ENCODE measurements at places on chromosomes 5 and 9.

- no peak for DNase-seq
These were observed 114.8 kb upstream of the DAPK1 start for GRCh38 chr9:87382900-87383299.

GRCh38 chr5:180166176-180166575, 42.8 kb downstream of the RASGEF1C start:
- no peak for DNase-seq

- no peak for DNase-seq
These were observed 193.6 kb downstream of the ZSWIM6 start for GRCh38 chr5:61525512-61526206.

GRCh38 chr5:147411359-147412319, 98.2 kb downstream of the DPYSL3 start:
- DNase-seq = no peak

DNA sequence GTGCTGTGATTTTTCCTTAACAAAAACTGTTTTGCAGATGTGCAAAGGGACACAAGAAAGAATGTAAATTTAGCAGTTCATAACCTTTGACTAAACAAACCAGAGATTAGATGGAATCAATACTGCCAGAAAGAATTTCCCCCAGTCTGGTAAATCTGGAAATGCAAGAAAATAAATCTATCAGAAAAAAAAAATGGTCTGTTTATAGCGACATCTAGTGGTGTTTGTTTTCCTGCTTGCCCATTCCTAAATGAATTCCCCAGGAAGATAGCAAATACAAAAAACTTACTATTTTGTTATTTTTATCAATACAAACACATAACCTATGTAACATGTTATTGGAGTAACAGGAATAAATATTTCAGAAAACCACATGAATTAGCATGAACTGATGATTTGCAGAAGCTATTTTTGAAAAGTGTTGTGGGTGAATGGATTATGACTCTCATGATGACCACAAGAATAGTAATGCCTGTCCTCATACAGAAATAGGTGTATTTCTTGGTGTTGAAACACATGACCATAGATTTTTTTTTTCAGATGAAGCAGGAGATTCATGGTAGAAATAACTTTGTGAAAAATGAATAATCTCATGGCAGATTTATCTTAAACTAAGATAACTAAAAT, 1703.8 kb downstream of the MAT2B start:
- DNase-seq = no peak

GRCh38 chr9:128862401-128862851, 19.3 kb downstream of the KYAT1 start:
- no peak for DNase-seq

GRCh38 chr5:175751369-175751768, 93.5 kb downstream of the HRH2 start:
- DNase-seq = no peak

GRCh38 chr9:119707228-119707845, 338.1 kb upstream of the BRINP1 start:
- no peak for DNase-seq

- DNase-seq = no peak
These were observed 187.7 kb downstream of the CDK5RAP2 start for GRCh38 chr9:120392245-120392644.

- DNase-seq = peak; percentile 87
These were observed at the start of gene JADE2 for GRCh38 chr5:134524826-134525682. JADE2 (plus strand) TSS chr5:134525670; CDS start chr5:134535858, 10,188 bp downstream.

- DNase-seq = no peak
These were observed 17.5 kb upstream of the GPX3 start for GRCh38 chr5:151002681-151003502.

DNA sequence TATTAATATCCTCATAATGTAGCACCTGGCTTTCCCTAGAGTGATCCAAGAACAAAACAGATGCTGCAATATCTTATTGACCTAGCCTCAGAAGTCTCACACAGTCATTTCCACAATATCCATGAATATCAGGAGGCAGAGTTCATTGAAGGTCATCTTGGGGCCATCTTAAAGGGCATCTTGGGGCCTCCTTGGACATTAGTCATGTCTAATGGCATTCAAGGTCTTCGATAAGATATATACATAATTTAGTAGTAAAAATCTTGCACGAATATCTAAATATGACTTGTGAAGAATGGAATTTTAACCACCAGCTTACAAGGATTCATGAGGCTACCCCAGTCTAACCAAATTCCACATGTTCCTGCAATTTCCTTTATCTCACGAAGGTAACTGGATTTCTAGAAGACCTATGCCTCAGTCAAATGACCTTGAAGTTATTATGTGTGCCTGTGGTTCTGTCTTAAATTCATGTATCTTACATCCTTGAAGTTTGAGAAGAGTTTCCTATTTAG, 163.6 kb upstream of the SPEF2 start:
- DNase-seq = no peak

DNA sequence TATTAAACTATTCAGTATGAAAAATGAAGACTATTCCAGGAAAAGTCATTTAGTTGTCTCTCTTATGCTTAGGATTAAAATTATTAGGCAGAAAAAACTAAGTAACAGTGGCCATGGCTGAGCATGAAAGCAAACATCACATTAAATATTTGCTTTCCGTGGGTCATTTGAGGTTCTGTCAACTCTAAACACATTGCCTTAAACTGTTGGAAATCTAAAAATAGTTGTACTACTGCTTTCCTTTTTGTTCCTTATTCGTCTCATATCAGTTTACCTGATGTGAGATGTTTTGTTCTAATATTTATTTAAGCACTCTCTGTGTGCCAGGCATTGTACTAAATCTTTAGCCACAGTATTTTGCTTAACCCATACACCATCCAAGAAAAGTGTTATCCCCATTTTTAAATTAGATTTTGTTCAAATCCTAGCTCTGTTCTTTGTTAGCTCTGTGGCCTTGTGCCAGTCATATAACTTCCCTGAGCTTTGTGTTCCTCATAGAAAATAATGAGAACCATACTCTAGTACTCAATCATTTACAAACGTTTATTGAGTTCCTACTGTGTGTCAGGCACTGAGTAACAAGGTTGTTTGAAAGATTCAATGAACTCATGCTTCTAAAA, 18.7 kb upstream of the ZNF608 start:
- no peak for DNase-seq

- DNase-seq = no peak
These were observed 173.0 kb downstream of the HINT1 start for GRCh38 chr5:130992095-130992494.

GRCh38 chr9:16830806-16831205, 39.7 kb downstream of the BNC2 start:
- no peak for DNase-seq

DNA sequence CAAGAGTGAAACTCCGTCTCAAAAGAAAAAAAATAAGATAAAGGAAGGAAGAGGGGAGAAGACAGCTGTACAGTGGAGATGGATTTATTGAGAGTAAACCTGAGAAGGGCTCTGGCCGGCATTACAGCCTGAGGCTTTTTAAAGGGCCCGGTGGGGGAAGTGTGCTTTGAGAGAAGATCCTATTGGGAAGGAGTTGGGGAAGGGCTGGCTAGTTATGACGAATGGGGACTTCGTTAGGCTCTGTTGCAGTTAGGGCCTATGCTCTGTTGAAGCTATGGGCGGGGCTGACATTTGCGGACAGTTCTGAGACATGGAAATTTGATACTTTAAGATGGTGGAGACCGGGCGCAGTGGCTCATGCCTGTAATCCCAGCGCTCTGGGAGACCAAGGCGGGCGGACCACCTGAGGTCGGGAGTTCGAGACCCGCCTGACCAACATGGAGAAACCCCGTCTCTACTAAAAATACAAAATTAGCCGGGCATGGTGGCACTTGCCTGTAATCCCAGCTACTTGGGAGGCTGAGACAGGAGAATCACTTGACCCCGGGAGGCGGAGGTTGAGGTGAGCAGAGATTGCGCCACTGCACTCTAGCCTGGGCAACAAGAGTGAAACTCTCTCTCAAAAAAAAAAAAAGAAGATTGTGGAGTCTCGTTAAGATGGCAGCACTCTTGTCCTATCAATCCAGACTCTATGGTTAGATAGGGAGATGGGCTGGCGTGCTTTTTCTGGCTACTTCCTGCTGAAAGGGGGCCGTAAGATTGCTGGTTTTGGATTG, 33.2 kb downstream of the C9orf50 start:
- no peak for DNase-seq

GRCh38 chr5:179061025-179061424, 852 bp downstream of the ZNF354C start:
- no peak for DNase-seq

GRCh38 chr5:130335117-130335516, 430.9 kb downstream of the CHSY3 start:
- no peak for DNase-seq

GRCh38 chr9:33458444-33458843, 11.1 kb upstream of the AQP3 start:
- peak; percentile 23 for DNase-seq

- no peak for DNase-seq
These were observed 162.5 kb upstream of the GAS1 start for GRCh38 chr9:87109851-87110250.

DNA sequence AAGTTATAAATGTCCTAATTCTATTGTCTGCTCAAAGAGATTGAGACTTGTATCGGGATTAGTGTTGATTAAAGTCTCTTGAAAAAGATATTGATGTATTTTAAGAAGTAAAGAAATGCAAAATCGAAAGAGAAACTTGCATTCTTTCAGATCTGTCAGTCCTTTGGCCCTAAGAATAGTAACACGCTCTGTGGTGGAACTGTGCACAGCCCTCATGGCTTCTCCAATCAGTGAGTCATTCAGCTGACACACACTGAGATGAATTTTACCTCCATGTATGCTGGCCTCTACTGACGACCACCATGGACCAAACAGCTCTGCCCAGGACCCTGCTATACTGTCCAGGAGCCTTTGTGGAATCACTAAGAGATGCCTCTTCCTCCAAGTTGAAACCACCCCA, 232.4 kb downstream of the ESM1 start:
- peak; percentile 6 for DNase-seq

DNA sequence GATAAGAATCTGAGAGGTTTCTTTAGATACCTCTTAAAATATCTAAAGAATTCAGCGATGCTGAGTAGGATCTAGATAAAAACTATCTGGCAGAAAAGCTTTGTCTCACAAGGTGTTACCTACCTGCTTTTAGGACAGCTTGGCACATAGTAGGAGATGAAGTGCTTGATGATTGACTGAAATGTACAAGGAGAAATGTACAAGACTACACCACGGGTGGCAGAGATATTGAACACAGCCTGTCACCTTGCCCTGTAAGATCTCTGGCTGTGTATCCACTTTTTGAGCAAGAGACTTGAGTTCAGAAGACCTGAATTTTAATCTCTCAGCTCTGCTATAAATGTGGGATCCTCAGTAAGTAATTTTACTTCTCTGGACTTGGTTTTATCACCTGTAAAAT, 15.7 kb downstream of the ALDOB start:
- no peak for DNase-seq

GRCh38 chr5:136194576-136194975, 1.6 kb upstream of the SMIM32 start:
- DNase-seq = no peak

DNA sequence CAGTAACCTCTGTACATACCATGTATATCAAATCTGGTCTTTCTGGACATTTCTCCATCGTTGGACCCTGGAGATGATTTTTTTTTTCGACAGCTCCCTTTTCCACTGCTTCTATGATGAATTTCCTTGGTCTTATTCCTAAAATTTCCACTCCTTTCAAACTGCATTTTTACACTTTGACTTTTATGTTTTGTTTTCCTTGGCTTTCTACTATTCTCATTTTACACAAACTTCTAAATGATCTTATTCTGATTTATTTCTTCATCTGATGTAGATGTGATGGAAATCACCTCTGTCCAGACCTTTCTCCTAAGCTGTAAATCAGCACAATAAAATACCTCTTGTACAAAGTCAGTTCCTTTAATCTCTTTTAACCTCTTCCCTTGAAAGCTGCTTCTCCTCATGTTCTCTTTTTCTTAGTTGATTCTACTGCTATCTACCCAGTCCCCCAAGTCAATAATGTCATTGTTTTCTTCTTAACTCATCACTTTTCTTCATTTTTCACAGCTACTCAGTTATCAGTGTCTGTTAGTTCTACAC, 48.7 kb upstream of the TUSC1 start:
- no peak for DNase-seq

DNA sequence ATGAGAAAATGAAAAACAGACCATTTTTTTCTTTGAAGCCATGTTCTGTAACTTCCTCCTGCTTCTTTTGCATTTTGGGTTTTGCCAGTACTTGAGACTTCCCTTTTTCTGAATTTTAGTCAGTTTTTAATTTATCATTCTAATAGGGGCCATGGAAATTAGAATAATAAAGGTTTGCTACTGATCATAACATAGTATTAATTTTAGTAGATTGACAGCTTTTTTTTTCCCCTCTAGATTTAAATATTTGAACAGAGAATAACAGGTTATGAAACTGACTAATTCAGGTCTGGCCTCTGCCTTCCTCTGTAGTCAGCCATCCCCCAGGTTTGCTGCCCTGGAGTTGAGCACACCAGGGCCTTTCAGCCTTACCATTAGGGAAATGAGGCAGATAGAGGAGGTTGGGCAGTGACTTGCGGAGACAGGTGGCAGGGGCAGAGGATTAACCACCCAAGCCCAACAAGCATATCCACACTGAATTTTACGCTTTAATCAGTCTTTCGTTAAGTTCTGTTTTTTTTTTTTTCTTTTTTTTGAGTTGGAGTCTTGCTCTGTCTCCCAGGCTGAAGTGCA, 80.1 kb upstream of the TNFAIP8 start:
- DNase-seq = peak; percentile 74

DNA sequence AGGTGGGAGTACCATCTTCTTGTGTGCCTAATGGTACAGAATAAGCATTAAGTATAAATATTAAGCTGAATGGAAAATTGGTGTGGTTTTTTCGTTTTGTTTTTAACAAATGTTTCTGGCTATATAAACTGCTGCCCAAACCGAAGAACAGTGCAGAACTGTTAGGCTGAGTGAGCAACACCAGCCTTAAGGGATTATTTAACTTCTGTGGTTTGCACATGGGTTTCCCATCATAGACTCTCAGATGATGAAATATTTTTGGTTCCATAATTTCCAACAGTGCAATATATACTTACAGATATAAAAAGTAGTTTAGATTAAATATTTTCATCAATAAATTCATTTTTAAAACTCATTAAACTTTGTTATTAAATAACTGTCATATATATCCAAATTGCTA, 16.4 kb downstream of the C5orf63 start:
- DNase-seq = no peak

GRCh38 chr5:120386981-120387380, 77.1 kb upstream of the PRR16 start:
- DNase-seq = no peak

DNA sequence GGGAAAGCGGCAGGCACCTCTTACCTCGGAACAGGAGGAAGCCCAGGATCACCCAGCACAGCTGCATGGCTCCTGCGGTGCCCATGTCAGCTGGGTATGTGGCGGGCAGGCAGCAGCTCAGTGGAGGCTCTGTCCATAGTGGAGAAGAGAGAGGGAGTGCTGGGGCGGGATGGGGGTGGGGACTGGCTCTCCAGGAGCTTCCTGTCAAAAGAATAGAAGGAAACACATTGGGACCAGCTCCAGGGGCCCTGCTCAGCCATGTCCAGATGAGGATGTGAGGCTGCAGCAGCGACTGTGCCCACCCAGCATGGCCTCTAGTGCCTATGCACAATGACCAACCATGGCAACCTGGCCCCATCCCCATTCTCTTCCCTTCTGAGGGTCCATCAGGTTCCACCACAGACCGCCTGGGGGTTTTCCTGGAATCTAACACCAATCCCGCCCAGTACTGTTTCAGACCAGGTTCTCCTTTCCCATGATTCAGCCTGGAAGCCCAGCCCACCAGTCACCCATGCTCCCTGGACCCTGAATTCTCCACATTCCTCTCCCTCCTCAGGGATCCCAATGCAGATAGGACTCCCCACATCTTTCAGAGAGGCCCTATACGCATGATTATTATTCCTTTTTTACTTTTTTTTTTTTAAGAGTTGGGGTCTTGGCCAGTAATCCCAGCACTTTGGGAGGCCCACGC, at the start of gene ECSCR:
TSS of gene ECSCR (minus strand) at position 158 of the 691 bp plus-strand sequence. CDS start at position 85, 73 bp downstream.
- no peak for DNase-seq

- DNase-seq = no peak
These were observed 263.7 kb downstream of the CEMIP2 start for GRCh38 chr9:71504636-71505035.
